ENCODE measurements at places on chromosomes 11 and 22. TPM values are rescaled to one million over a fixed set of nuclear protein-coding genes. Genes with fewer than 3 reads are reported as not detected.
A peak's percentile ranks its signal among the peaks of the same experiment; 100 is the strongest.

KDM4E gene
- not detected for total RNA-seq

DNA sequence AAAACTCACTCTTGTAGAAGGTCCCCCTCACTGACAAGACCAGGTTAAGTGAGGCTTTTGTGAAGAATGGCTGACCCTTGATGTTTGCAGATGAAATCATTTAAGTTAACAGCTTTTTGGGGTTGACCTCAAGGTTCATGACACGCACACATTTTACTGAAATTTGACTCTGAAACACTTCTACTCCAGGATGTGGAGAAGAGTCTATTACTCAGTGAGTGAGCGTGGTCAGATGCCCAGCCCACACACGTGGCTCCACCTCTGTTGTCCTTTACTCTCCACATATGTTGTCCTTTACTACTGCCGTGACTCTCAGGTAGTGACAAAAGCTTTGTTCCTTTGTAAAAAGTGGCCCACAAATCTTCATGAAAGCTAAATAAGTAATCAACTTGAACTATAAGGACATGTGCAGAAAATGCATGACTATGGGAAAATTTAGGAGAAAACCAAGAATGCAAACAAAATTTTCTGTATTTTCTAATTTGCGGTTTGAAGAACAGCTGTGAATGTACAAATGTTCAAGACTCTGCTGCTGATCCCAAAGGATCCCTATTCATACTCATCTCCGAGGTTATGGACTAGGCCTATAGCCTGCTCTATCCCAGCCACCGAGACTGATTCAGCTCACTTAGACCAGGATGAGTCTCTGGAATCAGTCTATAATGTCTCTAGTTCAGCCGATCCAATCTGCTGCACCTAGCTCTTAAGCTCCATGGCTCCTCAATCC lies 22.4 kb downstream of the XRRA1 start:
- no peak overlapping the region for H3K27ac ChIP-seq
- DNase-seq: no peak
- H3K27me3 ChIP-seq: no peaks in the 10 kb centered on the region
- H3K4me1 ChIP-seq: no peaks in the 10 kb centered on the region
- no peaks in the 10 kb centered on the region for H3K36me3 ChIP-seq

LUZP2 gene
- 7.9 TPM for total RNA-seq

GRCh38 chr22:44783091-44783490 lies 30.7 kb downstream of the ARHGAP8 start:
- H3K27me3 ChIP-seq: no peaks in the 10 kb centered on the region
- no peak for DNase-seq
- H3K4me1 ChIP-seq: no peaks in the 10 kb centered on the region
- H3K27ac ChIP-seq: no peak overlapping the region

GGTLC2 gene
- 0.37 TPM for total RNA-seq

DNA sequence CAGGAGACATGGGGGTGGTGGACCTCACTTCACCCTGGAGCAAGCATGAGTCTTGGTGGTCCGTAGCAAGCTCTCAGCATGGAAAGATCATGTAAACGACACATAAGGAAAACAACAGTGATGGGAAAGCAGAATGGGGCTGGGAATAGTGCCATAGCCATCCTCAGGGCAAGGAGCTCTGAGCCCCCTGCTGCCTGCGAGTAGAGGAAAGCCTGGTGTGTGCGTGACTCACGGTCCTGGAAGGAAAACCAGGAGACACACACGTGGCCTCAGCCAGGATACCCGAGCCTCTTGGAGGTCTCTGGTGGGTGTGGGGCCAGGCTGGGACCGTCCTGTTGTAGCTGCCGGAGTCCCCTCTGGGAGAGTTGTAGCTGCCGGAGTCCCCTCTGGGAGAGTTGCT lies 12.4 kb downstream of the SHANK3 start:
- no peaks in the 10 kb centered on the region for H3K36me3 ChIP-seq
- H3K27me3 ChIP-seq: no peaks in the 10 kb centered on the region
- no peak overlapping the region for H3K4me3 ChIP-seq
- DNase-seq: peak; percentile 39
- H3K4me1 ChIP-seq: no peaks in the 10 kb centered on the region

RGL4 gene
- not detected for total RNA-seq

GLYAT gene
- 0.77 TPM for total RNA-seq

DNA sequence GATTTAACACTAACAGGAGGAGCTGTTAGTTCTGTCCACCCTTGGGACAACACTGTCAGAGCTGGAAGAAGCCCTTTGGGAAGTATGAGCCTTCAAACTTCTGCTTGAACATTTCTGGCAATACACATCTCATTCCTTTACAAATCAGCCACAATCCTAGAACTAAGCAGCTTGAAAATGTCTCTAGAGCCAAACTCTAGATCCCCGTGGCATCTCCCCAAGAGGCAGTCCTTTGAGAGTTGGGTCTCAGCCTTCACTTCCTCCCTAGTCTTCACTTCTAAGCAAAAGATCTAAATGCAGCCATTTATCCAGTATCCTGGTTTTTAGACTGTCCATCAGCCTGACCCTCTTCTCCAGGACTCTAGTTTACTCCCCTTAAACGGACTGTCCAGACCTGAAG lies 26.9 kb downstream of the ARFGAP2 start:
- H3K27me3 ChIP-seq: no peaks in the 10 kb centered on the region
- no peak overlapping the region for H3K4me3 ChIP-seq
- no peak overlapping the region for H3K27ac ChIP-seq
- H3K36me3 ChIP-seq: no peaks in the 10 kb centered on the region
- DNase-seq: no peak

- no peak overlapping the region for H3K4me3 ChIP-seq
- no peak overlapping the region for H3K27ac ChIP-seq
- DNase-seq: no peak
- H3K36me3 ChIP-seq: no peaks in the 10 kb centered on the region
- H3K4me1 ChIP-seq: peaks cover 5% of the 10 kb centered on the region
- no peaks in the 10 kb centered on the region for H3K27me3 ChIP-seq
Observed at GRCh38 chr11:47572715-47573255, 6.0 kb downstream of the KBTBD4 start.

MOGAT2 gene
- 3.2 TPM for total RNA-seq

GRCh38 chr11:1732418-1733008 lies 17.9 kb downstream of the IFITM10 start:
- peaks cover 5% of the 10 kb centered on the region for H3K4me1 ChIP-seq
- no peak overlapping the region for H3K4me3 ChIP-seq
- H3K36me3 ChIP-seq: no peaks in the 10 kb centered on the region
- DNase-seq: no peak
- H3K27me3 ChIP-seq: no peaks in the 10 kb centered on the region

LDHA gene
- 380 TPM for total RNA-seq

GAL3ST3 gene
- total RNA-seq: 0.80 TPM

DNA sequence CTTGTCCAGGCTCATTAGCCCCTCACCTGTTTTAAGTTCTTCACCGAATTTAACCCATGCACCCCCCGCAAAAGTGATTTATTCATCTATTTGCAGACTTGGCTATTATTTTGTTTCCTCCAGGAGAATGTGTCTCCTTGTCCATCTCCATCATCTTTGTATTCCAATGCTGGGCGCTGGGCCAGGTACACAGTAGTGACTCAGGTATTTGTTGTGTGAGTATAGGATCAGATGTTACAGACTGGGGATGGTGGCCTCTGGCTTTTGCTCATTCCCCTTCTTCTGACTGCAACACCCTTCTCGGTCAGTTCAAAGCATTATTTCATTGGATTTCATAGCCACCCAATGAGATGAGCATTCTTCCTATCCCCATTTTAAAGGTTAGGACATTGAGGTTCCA lies 408.2 kb downstream of the MN1 start:
- H3K27me3 ChIP-seq: no peaks in the 10 kb centered on the region
- DNase-seq: no peak
- H3K4me1 ChIP-seq: no peaks in the 10 kb centered on the region
- no peak overlapping the region for H3K4me3 ChIP-seq
- H3K27ac ChIP-seq: no peak overlapping the region
- no peaks in the 10 kb centered on the region for H3K36me3 ChIP-seq

DNA sequence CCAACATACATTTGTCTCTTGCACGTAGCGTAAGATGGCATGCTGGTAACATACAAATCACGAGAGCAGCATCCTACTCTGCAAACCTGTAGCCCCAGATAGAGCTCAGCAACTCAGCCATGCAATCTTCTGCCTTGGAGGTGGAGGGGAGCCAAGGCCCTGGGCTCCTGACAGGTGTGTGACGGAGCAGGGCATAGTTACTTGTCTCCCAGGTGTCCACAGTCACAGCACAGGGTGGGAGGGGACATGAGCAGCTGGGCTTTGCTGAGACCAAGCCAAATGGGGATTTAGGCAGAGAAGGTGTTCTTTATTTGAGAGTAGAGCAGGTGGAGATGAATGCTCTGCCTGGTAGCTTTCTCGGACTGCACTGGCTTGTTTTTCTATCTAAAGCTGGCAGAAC lies 111.7 kb downstream of the TEAD1 start:
- H3K27me3 ChIP-seq: no peaks in the 10 kb centered on the region
- H3K4me3 ChIP-seq: no peak overlapping the region
- no peak overlapping the region for H3K27ac ChIP-seq

OR9G4 gene
- total RNA-seq: not detected

- H3K27me3 ChIP-seq: no peaks in the 10 kb centered on the region
- no peak overlapping the region for H3K4me3 ChIP-seq
- no peaks in the 10 kb centered on the region for H3K36me3 ChIP-seq
- H3K27ac ChIP-seq: no peak overlapping the region
- DNase-seq: no peak
- no peaks in the 10 kb centered on the region for H3K4me1 ChIP-seq
Observed at GRCh38 chr11:100354736-100355135, 332.4 kb upstream of the ARHGAP42 start.

DNA sequence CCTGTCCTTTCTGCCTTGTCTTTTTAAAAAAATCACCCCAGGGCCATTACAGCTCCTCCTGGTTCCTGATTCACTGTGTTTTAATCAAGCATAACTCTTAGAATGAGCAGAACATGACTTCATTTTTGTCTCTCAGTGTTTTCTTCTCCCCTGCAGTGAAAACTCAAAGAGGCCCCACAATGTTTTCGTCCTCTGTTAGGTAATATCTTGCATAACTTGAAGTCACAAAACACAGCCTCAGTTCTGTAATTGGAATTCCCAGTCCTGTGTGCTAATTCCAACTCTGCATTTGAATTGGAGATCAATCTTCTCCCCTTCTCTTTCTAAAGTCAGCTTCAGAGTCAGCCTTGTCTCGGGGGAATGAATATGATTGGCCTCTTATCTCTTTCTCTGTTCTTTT lies 186.5 kb upstream of the NAV2 start:
- H3K27me3 ChIP-seq: no peaks in the 10 kb centered on the region
- H3K4me3 ChIP-seq: no peak overlapping the region
- DNase-seq: no peak
- H3K27ac ChIP-seq: peak overlapping the region; percentile 44
- H3K36me3 ChIP-seq: no peaks in the 10 kb centered on the region
- peaks cover 26% of the 10 kb centered on the region for H3K4me1 ChIP-seq

GRCh38 chr22:44309137-44309536 lies 3.6 kb downstream of the SHISAL1 start:
- no peak overlapping the region for H3K27ac ChIP-seq
- H3K4me3 ChIP-seq: no peak overlapping the region
- no peaks in the 10 kb centered on the region for H3K27me3 ChIP-seq
- DNase-seq: peak; percentile 55
- H3K4me1 ChIP-seq: no peaks in the 10 kb centered on the region

DNA sequence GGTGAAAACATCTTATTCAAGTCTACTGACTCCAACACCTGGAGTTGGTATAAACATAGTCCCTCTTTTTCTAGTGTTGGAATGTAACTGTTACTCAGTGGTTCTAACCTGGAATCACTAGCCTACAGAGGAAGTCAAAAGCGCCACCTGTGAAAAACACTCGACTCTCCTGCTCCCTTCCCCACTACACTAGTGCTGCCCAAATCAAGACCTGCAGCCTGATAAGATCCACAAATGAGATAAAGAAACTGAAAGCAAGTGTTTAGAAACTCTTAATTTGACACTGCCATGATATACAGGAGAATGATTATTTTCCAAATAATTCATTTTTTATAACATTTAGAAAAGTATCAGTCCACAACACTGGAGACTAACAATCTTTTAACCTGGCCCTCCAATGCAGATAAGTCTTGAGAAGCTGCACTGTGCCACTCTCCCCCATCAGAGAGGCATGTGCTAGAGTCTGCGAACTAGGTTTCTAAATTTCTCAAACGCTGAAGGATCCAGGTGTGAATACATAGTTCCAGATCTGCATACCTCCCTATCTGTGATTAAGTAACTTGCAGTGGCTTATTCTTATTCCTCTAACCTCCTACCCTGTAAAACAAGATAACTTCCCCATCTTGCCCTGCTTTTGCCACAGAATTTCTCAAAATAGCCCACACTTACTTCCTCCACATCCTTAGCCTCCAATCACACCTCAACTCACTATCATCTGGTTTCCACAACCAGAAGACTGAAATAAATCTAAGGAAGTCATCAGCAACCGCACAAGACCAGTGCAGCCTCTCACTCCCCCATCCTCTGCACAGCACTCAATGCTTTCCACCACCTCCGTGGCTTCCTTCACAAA lies 88.1 kb downstream of the RRAS2 start:
- no peak overlapping the region for H3K27ac ChIP-seq
- no peaks in the 10 kb centered on the region for H3K27me3 ChIP-seq
- H3K36me3 ChIP-seq: no peaks in the 10 kb centered on the region
- no peaks in the 10 kb centered on the region for H3K4me1 ChIP-seq
- H3K4me3 ChIP-seq: no peak overlapping the region

DNA sequence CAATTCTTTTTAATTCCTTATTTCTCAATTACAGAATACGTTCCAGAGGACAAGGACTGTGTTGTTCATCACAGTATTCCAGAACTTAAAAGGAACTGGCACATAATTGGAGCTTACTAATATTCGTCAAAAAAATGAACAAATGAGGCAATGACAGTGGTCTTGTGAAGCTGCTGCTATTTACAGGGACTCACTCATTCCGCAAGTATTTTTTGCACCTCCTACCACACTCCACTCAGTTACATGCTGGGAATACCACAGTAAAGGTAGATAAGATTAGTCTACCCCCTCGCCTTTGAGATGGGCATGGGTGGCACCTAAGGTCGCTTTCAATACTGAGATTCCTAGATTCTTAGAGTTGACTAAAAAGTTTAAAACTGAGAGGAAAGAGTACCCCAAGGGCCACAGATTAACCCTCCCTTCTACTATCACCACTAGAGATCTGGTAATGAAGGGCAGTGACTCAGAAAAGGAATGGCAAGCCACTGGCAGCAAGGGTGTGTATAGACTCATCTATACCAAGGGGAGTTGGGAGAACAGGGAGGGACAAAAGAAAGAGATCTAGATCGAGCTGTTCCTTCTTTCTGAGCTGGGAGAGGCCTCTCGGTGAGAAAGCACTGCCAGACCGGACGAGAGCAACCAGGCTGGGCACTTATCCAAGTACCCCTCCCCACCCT lies 85.0 kb downstream of the RPL27A start:
- H3K4me3 ChIP-seq: no peak overlapping the region
- peaks cover 12% of the 10 kb centered on the region for H3K4me1 ChIP-seq
- DNase-seq: no peak
- no peaks in the 10 kb centered on the region for H3K27me3 ChIP-seq
- no peaks in the 10 kb centered on the region for H3K36me3 ChIP-seq
- peak overlapping the region; percentile 31 for H3K27ac ChIP-seq

- H3K4me1 ChIP-seq: peaks cover 5% of the 10 kb centered on the region
- H3K27ac ChIP-seq: no peak overlapping the region
- no peaks in the 10 kb centered on the region for H3K36me3 ChIP-seq
- no peaks in the 10 kb centered on the region for H3K27me3 ChIP-seq
- H3K4me3 ChIP-seq: no peak overlapping the region
Observed at GRCh38 chr11:19774817-19775580, 62.4 kb downstream of the NAV2 start.
